T-helper 2 cell (primary cell): ENCODE measurements at places on chromosomes 2 and 18.

DNA sequence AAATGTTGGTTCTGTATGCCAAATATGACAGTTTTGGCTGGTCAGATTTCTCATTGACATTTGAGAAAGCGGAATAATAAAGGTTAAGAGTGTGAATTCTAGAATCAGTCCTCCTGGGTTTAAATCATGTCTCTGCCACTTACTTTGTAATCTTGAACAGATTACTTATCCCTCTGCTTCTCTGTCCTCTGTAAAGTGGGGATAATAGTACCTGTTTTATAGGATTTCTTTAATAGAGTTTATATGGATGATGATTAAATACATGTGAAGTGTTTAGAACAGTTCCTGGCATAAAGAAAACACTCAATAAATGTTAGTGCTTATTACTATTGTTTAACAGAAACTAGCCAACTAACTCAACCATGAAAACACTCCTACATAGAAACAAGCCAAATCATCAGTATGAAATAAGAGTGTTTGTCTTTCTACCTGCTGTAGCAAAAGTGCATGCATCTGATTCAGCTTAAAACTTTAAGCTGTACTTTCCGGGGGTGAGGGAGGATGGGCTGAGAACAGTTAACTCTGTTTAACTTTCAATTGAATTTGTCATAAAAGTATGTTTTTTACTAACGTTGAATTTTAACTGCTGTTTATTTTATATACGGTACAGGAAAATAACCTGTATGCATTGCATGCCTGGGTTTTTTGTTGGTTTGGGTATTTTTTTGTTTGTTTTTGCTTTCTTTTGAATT, 6.8 kb downstream of the HTR2B start:
- DNase-seq: no peak

DNA sequence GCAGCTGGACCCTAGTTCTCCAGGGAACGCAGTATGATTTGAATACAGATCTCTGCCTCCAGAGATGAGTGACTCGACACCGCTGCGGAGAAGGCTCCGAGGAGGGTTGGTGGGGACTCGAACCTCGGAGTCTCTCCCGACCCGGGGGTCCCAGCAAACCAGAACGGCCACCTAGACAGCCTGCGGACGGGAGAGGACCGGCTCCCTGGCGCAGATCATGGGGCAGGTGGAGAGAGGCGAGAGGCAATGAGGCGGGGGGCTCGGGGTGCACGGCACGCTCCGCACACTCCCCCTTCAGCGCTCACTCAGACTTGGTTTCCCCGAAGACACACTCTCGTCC, 12.6 kb downstream of the DYSF start:
- DNase-seq: no peak

- DNase-seq: no peak
Measured at GRCh38 chr2:219204425-219205164, 2.0 kb upstream of the ZFAND2B start.

- DNase-seq: no peak
Measured at GRCh38 chr2:11288431-11288830, 56.0 kb downstream of the ROCK2 start.

GRCh38 chr2:15942711-15943345, 2.5 kb downstream of the MYCN start:
- no peak for DNase-seq

DNA sequence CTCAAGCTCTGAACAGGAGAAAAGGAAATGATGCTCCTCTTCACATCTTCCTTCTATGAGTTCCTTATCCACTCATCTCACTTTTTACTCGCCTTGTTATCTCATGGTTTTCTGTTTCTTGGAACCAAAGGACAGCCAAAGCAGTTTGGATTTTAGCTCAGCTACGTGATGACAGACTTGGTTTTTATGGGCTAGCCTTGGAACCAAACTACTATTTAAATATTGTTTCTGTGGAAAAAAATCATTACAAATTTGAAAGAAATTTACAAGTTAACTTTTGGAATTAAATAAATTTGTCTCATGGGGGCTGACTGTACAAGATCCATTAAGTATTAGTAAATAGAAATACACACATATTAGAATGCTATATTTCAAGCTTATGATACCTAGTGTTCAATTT, 727.8 kb upstream of the FANCL start:
- no peak for DNase-seq
